NCI-H2029 treated with DMSO at 0.1 percent for 48 hours (cell line): ENCODE measurements at places on chromosomes 16 and 17.

- DNase-seq, result no peak
These were observed 20.0 kb upstream of the RASD1 start for GRCh38 chr17:17515934-17516930.

DNA sequence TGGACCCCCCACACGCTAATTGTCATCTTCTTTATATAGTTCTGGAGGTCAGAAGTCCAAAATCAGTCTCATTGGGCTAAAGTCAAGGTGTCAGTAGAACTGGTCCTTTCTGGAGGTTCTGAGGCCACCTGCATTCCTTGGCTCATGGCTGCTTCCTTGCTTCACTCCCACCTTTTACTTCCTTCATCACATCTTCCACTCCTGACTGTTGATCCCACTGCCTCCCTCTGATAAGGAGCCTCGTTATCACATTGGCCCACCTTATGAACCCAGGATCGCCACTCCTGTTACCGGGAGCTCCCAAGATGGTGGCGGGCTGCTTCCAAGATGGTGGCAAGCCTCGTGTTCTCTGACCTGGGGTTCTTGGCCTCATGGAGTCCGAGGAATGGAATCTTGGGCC, 83.0 kb downstream of the CDC27 start:
- no peak for DNase-seq

DNA sequence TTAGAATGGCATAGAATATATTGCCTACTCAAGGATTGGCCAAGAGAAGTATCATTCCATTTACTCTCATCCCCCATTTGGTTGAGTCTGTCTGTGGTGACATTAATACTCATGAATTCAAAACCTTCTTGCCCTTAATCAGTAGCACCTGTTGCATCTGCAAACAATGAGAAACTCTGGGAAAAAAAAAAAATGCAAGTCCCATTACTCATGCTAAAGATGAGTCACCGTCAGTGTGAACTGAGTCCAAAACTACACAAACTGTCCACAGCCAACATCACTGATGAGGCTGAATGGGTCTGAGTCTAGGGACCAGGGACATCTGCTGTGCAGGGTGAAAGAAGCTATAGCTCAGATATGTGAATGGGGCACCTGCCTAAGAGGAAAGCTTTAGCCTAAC, 96.9 kb upstream of the ADAMTS18 start:
- DNase-seq, result no peak

- no peak for DNase-seq
These were observed 20.4 kb upstream of the TRIM25 start for GRCh38 chr17:56934280-56934679.

- no peak for DNase-seq
These were observed 200.1 kb downstream of the KCNJ2 start for GRCh38 chr17:70369391-70369790.

DNA sequence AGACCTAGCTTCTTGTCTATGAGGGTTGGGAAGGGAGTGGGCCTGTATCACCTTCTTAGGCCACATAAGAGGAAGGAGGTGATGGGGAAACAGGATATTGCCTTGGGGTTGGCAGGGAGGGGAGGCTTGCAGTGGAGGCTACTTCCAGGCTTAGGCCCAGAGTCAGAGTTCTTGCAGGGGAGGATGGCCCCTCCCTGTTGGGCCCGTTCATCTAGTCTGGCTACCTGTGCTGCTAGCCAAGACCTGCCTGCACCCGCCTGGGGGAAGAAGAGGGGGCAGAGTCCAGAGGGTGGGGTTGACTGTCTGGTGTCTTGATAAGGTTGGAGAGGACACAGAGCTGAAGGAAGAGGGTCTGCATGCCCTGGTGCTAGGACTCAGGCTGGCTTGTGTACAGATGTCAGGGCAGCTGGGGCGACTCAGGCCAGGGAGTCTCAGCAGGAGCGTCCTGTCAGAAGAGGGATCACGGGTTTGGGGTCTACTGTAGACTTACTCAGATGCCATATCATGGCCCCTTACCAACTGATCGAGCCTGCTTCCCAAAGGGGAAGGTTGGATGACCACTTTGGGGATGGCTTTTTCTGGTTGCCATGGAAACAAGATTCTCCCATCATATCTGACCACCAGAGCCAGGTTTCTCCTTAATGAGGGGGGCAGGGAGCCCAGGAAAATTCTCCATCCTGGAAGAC, 5.3 kb downstream of the KDM6B start:
- DNase-seq, result no peak

DNA sequence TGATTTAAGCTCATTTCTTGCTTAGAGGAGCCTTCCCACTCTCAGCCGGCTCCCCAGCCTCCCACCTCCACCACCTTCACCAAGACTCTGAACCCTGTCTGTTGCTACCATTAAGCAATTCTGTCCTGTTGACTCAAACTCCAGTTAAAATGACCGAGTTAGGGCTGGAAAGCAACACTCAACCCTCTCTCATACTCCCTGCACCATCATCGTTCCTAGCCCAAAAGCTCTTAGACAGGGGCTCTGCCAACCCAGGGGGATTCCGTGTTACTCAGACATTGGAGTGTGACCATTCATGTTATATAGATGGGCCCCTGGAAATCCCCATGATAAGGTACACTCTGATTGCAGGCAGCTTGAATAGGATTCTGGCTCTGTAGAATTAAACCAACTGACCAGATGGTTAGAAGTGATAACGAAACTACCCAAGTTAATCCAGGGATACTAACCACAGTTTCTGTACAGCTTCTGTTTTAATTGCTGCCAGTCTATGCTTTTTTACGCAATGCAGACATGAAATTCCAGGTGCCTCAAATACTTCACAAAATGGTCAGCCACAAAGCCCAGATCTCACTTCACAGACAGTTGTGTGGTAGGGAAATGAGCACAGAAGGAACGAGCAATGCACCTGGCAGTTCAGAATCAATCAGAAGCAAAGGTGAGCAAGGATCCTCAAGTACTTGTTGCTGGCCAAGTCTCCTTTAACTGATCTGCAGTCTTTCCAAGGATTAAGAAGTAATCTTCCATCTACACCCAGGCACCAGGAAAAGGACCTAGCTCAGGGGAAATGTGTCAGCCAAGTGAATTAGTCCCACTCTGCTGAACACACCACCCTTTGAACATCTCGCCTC, 2.1 kb downstream of the SSTR2 start:
- no peak for DNase-seq

- no peak for DNase-seq
These were observed 495.7 kb downstream of the SHISA9 start for GRCh38 chr16:13397126-13397525.

GRCh38 chr16:78291604-78292003, 192.2 kb downstream of the WWOX start:
- DNase-seq, result no peak

- DNase-seq, result no peak
These were observed 68.1 kb upstream of the SEC14L1 start for GRCh38 chr17:77072670-77073069.

GRCh38 chr16:88754109-88754911, 30.7 kb downstream of the PIEZO1 start:
- DNase-seq, result no peak

DNA sequence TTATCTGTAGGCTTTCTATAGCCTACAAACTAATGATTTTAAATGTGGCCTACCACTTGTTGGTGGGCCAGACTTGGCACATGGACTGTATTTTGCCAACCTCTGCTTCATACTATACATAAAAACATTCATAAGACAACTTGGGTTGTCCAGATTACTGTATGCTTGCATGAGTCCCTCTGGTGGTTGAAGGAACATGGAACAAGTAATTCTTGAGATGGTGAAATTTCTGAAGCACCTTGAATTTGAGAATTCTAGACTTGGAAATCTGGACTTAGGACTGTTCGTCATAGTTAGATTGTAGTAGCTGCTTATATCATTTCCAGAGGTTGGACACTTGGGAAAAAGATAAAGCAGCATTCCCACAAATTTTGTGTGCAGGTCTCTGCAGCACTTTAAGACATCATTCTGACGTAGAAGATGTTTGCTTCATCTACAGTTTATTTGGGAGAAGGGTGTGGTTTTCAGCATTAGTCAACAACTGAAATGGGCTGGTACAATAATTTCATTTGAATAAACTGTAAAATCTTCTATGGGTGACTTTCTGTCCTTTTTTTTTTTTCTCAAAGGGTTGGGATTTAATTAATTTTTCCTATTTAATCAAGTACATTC, 31.2 kb downstream of the NFATC3 start:
- DNase-seq, result no peak

DNA sequence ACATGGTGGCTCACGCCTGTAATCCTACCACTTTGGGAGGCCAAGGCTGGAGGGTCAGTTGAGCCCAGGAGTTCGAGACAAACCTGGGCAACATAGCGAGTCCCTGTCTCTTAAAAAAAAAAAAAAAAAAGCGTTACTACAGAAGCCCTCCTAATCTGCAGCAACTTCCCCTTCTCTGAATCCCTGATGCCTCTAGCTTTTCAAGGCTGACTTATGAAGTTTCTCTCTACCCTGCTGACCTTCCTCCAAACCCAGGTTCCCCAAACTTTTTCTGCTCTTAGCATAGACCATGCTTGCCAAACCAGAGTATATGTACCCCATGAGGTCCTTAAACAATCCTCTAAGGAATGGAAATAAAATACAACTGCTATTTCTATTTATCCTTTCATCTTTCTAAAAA, 16.4 kb downstream of the LYRM1 start:
- DNase-seq, result no peak

- DNase-seq, result no peak
These were observed 47.3 kb downstream of the RTN4RL1 start for GRCh38 chr17:1977583-1978395.

GRCh38 chr17:5467416-5467815, 1.4 kb downstream of the DHX33 start:
- no peak for DNase-seq

- DNase-seq, result no peak
These were observed 27.0 kb downstream of the ZFPM1 start for GRCh38 chr16:88479793-88480760.

- no peak for DNase-seq
These were observed 8.2 kb downstream of the NMRAL1 start for GRCh38 chr16:4465977-4466779.

DNA sequence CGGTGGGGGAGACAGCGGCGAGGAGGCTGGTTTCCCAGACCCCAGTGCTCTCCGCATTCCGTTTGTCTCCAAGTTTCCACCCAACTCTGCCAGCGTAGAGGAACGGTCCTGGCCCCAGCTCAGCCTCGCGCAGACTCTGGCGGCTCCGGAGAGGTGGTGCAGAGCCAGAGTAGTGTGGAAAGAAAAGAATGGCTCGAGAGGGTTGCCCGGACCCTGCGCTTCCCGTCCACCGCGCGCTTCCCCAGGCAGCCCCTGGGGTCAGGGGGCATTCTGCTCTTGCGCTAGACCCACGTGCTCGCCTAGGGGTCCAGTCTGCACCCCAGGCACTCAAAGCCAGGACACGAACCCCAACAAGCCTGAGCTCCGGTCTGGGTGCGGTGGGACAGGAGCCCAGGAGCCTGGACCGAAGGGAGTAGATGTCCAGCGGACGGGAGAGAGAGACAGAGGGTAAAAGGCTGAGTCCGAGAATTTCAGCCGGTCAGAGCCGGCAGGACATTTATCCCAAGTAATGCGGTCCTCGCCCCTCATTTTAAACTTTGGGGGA, 3.8 kb downstream of the PMP22 start:
- DNase-seq, result no peak

DNA sequence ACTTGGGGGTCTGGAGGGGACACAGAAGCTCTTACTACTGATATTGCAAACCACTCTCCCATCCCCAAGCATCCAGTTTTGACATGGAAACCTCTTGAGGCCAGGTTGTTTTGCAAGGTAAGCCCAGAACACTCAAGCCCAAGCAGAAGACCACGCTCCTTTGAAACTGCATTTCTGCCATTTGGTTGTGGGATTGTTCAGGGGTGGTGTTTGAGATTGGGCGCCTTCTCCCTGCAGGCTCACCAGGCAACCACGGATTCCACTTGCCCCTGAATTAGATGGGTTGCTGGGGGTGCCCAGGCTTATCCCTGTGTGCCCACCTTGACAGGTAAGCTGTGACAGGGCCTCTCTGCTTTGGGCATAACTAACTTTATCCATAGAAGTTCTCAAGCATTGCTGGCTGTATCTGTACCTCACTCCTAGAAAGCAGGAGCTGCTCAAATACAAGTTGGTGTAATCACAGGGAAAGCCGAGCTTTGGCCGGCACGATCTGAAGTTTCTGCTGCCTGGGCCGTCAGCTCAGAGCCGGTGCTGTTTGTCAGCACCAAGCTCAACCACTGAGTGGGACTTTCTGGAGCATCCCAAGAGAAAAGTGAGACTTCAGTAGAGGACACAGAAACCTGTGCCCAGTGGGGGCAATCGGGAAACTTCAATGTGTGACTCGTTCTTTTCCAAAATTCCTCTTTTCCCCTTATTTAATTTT, 93.6 kb downstream of the CYLD start:
- DNase-seq, result no peak

- DNase-seq, result peak; percentile 84
These were observed 673.6 kb downstream of the HS3ST4 start for GRCh38 chr16:26365161-26365940.

- no peak for DNase-seq
These were observed 45.3 kb downstream of the MPRIP start for GRCh38 chr17:17087424-17088015.

DNA sequence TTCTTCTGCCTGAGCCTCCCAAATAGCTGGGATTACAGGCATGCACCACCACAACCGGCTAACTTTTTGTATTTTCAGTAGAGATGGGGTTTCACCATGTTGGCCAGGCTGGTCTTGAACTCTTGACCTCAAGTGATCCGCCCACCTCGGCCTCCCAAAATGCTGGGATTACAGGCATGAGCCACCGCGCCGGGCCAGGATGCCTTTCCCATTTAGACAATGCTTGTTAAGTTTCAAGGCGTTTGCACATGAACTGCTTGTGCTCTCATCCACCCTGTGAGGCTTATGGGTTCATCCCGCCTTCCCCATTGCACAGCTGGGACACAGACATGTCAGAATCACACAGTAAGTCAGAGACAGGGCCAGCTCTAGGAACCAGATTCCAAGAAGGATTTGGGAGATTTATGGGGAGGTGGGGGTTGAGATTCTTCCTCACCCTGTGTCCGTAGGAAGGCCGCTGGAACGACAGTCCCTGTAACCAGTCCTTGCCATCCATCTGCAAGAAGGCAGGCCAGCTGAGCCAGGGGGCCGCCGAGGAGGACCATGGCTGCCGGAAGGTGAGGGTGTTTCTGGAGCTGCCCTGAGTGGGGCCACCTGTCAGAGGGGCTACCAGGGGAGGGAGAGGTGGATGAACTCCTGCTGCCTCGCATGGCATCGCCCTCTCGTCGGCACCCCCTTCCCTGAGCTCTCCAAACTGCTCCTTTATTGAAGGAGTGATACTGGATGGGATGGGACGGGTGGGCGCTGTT, 46.3 kb downstream of the MRC2 start:
- no peak for DNase-seq

GRCh38 chr16:24977678-24978075, 37.5 kb downstream of the ARHGAP17 start:
- no peak for DNase-seq

GRCh38 chr17:83196366-83196765, 117.0 kb downstream of the METRNL start:
- no peak for DNase-seq

- DNase-seq, result no peak
These were observed 28.1 kb downstream of the SCPEP1 start for GRCh38 chr17:57006040-57006439.

DNA sequence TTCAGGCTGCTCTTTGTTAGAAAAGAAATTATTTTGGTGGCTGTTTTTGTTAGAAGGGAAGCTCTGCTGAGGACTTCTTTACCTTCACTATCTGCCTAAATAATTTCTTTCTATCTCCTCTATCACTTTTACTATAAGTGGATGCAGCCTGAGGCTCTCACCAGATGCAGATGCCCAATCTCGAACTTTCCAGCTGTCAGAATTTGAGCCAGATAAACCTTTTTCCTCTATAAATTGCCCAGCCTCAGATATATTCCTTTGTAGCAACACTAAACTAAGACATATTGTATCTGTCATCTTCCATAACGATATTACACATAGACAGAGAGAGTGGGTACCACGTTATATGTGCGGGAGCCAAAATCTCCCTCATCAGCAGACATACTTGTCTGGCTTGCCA, 15.7 kb upstream of the CDH8 start:
- no peak for DNase-seq
